ENCODE measurements at places on chromosomes 3 and 15. TPM values are rescaled to one million over a fixed set of nuclear protein-coding genes. Genes with fewer than 3 reads are reported as not detected.

GRCh38 chr15:44092221-44092620, 102.8 kb downstream of the FRMD5 start:
- no peak for DNase-seq

DNA sequence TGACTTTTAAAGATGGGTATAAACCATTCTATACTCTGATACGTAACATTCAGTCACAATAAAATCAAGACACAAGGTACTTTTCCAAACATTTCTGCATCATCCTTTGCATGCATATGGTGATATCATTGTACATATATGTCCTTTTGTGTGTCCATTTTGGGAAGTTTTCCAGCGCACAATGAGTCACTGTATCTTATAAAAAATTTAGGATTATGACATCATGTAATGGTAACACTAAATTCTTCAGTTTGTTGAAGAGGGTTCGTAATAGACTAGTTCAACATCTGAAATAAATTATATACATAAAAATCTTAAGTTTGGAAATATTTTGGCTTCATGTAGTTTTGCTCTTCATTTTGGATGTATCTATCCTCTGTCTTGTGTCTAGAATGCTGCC, 480.9 kb downstream of the ROBO1 start:
- no peak for DNase-seq

- no peak for DNase-seq
Measured at GRCh38 chr15:33963831-33964664, 4.2 kb upstream of the CHRM5 start.

DNA sequence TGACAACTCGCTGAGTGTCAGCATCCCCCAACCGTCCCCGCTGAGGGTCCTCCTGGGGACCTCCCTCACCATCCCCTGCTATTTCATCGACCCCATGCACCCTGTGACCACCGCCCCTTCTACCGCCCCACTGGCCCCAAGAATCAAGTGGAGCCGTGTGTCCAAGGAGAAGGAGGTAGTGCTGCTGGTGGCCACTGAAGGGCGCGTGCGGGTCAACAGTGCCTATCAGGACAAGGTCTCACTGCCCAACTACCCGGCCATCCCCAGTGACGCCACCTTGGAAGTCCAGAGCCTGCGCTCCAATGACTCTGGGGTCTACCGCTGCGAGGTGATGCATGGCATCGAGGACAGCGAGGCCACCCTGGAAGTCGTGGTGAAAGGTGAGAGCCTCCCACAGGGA, 35.4 kb downstream of the ACAN start:
- DNase-seq: no peak

- DNase-seq: no peak
Measured at GRCh38 chr15:61640756-61641155, 411.7 kb upstream of the RORA start.

Gene THRB
- polyA plus RNA-seq: 4.8 TPM

DNA sequence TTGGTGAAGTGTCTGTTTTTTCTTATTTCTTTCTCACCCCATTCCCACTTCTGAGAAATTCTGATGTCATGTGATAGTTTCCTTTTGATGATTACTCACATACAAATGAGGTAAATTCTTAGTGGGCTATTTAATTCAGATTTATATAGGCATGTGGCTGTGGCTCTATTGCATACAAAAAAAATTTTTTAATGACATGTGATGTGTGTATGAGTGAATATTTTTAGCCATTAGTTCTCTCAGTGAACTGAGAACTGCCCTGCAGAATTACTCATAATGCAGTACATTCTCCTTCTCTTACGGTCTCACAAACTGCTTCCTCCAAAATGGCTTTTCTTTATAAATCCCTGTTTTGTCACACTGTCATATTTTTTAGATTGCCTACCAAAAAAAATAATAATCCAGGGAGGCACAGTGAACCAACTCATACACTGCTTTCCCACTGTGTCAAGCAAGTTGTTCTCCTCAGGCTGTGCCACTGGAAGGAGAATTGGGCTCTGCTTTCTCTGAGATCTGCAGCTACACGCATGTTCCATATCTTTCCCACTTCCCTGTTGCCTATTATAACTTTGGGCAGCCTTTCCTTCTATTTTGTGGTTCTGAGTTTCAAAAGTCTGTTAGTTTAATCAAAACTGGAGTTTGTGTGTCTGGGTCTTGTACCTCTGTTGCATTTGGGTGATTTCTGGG, 415.7 kb upstream of the THBS1 start:
- no peak for DNase-seq

Gene ITPKA
- 6.0 TPM for polyA plus RNA-seq

DNA sequence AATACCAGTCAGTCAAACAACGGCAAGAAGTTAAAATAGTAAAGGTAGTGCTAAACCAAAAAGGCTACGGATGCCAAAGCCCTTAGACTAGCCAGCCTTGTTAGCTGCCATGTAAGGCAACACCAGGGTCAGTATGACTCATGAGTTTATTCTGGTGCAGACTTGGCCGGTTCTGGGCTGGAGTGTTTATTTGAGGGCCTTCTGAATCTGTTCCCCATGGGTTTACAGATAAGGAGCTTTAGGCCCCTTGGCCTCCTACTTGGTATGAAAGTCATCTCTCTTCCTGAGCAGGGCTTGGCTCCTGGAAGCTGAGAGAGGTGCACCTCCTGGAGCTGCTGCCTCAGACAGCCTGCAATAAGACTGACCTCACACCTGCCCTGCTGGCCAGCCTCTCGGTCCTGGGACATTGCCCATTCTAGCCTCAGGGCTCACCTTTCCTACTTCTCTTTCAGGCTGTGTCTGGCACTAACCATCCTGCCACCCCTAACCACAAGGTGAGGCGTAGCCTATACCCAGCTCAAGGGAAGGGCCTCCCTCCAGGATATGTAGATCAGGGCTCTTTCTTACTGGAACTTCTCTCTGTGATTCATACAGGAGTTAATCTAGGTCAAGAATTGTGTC, 10.4 kb upstream of the RTP1 start:
- DNase-seq: peak; percentile 83

Gene SLCO2A1
- 8.3 TPM for polyA plus RNA-seq

Gene CKMT1B
- 0.19 TPM for polyA plus RNA-seq

Gene PLA2G4D
- not detected for polyA plus RNA-seq
